SK-N-MC (cell line): ENCODE measurements at places on chromosomes 5 and 9.

- DNase-seq: no peak
These were observed 13.7 kb upstream of the MEIKIN start for GRCh38 chr5:131959136-131959535.

GRCh38 chr5:55316289-55316688, 8.5 kb downstream of the MTREX start:
- DNase-seq: no peak

GRCh38 chr5:178540526-178540925, 49.7 kb downstream of the COL23A1 start:
- no peak for DNase-seq

- no peak for DNase-seq
These were observed 12.1 kb downstream of the PDCL start for GRCh38 chr9:122816163-122816867.

DNA sequence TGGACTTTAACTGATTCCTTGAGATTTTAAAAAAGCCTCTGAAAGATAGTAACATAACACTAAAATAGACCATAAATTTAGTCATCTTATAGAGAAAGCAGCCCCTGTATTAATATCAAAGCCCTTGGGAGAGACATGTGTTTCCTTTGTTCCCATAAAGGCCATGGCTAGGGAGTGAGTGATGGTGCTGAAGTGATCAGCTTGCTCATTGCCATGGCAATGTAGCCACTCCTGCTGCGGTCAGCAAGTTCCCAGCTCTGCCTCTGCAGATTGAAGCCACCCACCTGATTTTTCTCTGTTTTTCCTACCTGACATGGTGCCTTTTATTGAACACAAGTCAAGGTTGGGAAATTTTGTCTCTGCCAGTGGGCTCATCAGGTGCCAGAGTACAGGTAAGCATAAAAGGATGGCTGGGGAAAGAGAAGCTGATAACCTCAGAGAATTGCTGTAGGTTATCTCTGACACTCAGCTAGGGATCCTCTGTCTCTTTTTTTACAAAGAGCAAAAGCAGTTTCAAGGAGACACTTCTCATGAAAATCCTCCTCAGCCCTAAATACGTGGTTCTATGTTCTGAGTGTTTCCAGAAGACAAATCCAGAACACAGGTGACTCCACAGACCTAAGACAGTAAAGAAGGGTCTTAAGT, 296.3 kb upstream of the NMUR2 start:
- no peak for DNase-seq

DNA sequence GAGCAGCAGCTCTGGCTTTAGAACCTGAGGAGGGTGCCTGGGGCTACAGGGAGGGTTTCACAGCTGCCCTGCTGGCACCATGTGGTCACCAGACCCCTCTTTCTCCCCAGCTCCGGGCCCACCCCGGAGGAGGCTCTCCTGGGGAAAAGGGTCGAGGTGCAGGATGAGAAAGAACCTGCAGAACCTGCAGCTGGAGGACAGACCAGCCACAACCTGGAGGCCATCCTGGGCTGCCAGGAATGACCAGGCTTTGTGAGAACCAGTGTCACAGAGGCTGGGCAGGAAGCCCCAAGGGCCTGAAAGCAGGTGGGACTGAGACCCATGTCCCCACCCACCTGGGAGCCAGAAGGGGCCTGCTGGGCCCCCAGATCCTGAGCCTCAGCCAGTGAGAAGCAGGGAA, 23.0 kb downstream of the SEMA4D start:
- no peak for DNase-seq

DNA sequence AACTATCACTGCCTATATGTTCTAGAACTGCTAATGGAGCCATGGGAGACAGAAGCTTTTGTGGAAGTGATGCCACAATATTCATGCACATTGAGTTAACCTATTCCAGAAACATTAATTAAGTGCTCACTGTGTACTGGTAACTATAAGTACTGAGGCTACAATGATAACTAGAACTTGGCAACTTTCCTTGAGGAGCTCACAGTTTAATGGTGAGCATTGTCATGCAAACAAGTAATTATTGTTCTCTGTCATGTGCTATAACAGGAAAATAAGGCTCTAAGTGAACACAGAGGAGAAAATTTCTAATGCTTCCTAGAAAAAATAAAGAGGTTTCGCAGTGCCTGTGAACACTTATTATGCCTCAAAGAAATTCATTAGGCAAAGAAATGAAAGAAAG, 142.2 kb downstream of the BAAT start:
- DNase-seq: no peak

- no peak for DNase-seq
These were observed 86.1 kb upstream of the SARDH start for GRCh38 chr9:133824106-133824801.

- no peak for DNase-seq
These were observed 113.3 kb upstream of the CCDC152 start for GRCh38 chr5:42643360-42643759.

DNA sequence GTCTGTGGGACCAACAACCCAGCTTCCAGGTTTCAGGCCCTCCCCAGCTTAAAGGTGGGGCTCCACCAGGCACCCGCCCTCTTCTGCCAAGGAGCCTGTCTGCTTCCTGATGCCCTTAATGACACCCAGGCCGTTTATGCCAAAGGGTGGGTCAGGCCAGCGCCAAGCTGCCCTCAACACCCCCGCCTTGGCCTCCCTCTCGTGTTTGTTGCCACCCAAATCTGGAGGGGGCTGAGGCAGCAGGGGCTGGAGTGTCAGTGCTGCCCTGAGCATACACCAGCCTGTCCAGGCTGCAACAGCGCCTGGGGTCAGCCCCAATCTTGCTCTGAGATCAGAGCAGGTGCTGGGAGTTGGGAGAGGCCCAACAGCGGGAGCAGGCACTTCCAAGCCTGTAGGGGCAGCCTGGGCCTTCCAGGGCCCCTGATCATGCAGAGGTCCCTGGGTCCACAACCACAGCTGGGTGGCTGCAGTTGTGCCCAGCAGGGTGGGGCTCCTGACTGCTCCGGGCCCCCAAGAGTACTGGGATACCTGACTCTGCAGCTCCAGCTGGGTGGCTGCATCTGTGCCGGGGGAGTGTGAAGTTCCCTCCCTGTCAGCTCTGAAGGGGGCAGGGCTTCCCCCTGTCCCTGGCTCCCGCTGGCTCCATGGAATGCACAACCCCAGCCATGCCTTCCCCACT, 34.5 kb upstream of the TYRP1 start:
- no peak for DNase-seq

DNA sequence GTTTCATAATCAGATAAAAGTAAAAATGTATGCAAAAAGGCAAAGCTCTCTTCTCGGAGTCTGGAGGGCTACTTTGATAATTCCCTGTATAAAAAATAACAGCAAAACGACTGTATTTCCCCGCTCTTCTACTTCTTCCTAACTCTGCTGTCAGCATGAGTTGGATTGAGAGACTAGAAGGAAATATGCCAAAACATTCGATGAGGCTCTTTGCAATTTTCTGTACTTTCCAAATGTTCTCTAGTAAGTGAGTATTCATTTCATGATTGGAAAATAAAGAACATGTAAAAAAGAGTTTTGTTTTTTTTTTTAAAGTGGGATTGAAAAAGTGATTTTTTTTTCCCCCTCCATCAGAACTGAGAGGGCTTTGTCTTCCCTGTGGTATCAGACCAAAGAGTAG, 677.5 kb downstream of the ACTL7B start:
- no peak for DNase-seq

GRCh38 chr9:71911908-71912335, 483 bp downstream of the C9orf85 start:
- no peak for DNase-seq

DNA sequence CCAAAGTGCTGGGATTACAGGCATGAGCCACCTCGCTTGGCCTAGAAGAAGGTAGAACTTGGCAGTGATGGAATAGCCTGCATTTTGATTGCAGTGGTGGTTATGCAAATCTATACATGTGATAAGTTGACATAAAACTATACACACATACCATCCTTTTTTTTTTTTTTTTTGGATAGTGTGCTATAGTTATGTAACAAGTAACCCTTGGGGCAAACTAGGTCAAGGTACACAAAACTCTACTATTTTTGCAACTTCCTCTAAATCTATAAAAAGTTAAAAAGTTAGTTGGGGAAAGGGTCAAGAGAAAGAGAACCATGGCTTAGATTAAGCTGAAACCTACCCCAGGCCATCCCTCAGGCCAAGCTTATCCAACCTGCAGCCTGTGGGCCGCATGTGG, 11.1 kb downstream of the TRIM14 start:
- no peak for DNase-seq

- no peak for DNase-seq
These were observed 298.6 kb upstream of the MEF2C start for GRCh38 chr5:89181546-89181945.

GRCh38 chr5:58937031-58937681, 354.3 kb downstream of the RAB3C start:
- no peak for DNase-seq

- no peak for DNase-seq
These were observed 153.9 kb downstream of the GPBP1 start for GRCh38 chr5:57327561-57328367.

DNA sequence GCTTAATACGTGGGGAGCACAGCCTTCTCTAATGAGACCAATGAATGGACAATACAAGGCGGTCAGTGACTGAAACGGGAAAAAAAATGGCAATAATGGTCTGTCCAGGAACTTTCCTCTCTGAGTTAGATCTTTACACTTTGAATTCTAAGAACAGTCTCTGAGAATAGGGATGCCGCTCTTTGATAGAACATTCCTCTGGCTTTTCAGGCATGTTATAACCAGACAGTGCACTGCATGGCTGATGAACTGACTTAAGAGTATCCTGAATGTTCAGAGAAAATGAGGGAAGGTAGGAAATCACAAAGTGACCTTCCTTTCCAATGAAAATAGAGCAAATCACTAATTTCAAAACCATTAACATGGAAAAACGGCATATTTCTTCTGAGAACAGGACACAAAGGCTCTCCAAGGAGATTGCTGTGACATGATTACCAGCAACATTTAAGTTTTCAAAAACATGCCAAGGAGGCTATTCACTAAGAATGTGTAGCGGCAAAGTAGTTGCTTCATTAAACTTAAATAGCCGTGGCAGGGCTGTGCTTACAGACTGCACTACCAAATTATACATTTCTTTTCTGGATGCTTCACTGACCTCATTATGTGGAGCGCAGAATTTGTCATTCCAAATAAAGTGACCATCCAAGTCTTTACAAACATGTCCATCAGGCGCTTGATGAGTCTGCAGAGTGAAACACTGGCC, 105.9 kb downstream of the MARCHF3 start:
- DNase-seq: no peak

DNA sequence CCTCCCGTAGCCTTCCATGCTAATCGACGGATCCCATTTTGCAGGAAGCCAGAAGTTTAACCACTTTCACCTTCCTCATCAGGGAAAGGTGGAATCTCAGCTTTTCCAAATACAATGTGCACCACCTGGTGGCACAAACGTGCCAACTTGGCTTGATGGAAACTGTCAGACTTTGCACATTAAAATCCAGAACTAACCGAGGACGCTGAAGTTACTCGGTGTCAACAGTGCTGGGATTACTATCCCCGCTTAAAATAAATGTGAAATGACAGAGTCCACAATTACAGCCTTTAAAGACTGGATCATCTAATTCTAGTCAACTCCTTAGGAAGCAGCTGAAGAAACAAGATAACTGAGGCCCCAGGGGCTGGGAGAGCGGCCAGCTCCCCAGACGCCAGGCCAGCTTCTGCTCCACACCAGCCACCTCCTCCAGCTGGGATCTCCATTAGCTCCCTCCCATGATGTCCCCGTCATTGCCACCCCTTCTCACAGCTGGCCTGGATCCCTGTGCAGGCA, 50.1 kb upstream of the RETREG1 start:
- no peak for DNase-seq

GRCh38 chr5:143992496-143992895, 178.0 kb downstream of the YIPF5 start:
- no peak for DNase-seq

- DNase-seq: no peak
These were observed 119.3 kb upstream of the WWC1 start for GRCh38 chr5:168171901-168172759.

DNA sequence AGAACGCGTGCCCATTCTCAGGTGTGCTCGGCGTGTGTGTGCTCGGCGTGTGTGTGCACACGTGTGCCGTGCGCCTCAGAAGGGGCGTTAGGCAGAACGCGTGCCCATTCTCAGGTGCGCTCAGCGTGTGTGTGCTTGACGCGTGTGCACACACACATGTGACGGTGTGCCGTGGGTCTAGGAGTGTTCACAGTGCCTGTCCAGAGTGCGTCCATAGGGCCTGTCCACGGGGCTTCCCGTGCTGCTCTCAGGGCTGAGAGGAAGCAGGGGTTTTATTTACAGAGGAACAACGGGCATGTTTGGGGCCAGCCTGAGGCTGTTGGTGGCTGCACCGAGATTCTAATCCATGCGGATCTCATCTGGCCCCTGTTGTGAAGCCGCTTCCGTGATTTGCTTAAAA, 14.2 kb upstream of the AHRR start:
- DNase-seq: no peak

- no peak for DNase-seq
These were observed 187.9 kb downstream of the PALM2AKAP2 start for GRCh38 chr9:109967651-109968642.

GRCh38 chr9:122122468-122122867, 29.4 kb upstream of the TTLL11 start:
- DNase-seq: no peak

DNA sequence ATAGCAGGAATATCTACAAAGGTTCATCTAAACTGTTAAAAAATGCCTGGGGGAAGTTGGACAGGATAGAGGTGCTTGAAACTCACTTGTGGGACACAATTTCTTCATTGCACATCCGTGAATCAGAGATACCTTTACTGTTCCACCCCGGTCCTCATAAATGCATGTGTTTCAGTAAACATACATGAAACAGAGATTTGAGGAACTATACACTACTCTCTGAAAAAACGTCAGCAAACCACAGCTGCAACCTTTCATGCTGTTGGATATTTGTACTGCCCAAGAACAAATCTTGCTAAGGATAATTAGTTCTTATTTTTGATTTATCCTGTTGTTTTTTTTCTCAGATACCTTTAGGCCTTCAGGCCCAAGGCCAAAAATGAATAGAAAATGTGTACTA, 337.3 kb downstream of the KDM4C start:
- no peak for DNase-seq

DNA sequence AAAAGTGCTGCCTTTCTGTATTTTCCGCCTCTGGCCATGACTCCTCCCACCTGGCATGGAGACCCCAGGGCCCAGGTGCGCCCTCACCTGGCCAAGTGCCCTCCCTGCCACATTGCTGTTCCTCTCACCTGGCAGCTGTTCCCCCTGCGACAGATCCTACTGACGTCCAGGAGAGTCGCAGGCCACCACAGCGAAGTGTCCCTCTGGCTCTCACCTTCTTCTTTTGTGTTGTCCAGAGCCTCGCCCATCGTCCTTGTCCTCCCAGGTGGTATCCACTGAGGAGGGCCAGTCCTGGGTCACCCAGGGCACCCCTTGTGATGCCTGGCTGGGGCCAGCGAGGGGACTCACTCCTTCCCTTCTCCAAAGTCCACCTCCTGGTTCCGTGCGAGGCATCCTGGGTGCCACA, 2.6 kb downstream of the NKD2 start:
- DNase-seq: no peak

- DNase-seq: no peak
These were observed 966.5 kb upstream of the TYRP1 start for GRCh38 chr9:11726659-11727058.

GRCh38 chr5:43001748-43002147, 38.4 kb downstream of the ANXA2R start:
- no peak for DNase-seq

GRCh38 chr9:131112374-131113154, 12.8 kb upstream of the NUP214 start:
- DNase-seq: no peak

- DNase-seq: no peak
These were observed 118.7 kb upstream of the SNX2 start for GRCh38 chr5:122656160-122656559.

- no peak for DNase-seq
These were observed 836 bp downstream of the PCSK5 start for GRCh38 chr9:75891277-75891741.
